ENCODE measurements at places on chromosomes 6 and 20.
A peak's percentile ranks its signal among the peaks of the same experiment; 100 is the strongest.

- peak; percentile 79 for DNase-seq
These were observed 104.1 kb upstream of the TRAF3IP2 start for GRCh38 chr6:111709615-111710398.

DNA sequence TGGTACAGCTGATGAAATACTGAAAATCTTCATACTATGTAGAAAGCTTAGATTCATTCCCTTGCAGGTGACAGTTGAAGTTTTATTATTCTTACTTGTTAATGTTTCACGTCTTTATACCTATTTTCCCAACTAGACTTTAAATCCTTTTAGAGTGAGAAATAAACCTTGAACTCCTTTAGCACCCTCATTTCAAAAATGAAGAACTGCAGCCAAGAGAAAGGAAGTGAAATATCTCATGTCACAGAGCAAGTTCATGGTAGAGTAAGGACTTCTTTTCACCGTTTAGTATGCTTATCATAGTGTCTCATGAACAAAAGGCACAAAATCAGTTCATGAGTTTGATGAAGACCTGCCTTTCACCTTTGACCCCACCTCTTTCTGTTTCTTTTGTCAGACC lies 38.5 kb downstream of the ORC3 start:
- no peak for DNase-seq

GRCh38 chr6:14757014-14757413 lies 488.9 kb upstream of the JARID2 start:
- no peak for DNase-seq

GRCh38 chr6:25218346-25218745 lies 60.8 kb upstream of the CARMIL1 start:
- DNase-seq, result no peak

DNA sequence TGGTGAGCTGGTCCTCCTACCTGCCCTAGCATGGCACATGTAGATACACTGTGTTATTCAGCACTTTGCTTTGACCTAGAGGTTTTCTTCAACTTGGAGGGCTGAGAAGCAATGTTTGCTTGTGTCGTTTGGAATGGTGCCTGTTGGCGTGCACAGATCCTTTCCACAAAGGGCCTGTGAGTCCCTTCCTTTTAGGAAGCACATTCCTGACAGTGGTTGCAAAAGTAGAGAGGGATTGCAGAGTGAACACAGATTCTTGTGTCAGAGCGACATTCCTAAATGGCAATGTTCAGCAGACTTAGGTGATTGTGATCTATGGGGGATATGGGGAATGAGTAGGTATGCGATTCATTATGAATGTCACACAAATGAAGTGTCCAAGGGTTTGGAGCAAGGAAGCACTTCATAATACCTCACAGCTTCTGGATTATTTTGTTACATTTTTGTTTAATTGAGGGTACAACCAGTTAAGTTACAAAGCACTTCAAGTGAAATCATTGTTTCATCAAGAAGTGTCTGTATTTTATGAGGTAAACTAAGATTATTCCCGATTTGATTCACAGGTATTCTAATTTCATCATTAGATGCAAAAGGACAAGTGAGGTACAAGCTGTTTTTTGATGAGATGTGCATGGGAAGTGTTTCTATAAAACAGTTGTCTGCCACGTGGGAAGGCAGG lies 713 bp upstream of the RNF144B start:
- peak; percentile 75 for DNase-seq

- DNase-seq, result no peak
These were observed 66.4 kb downstream of the LY86 start for GRCh38 chr6:6654599-6655575.

GRCh38 chr6:99189823-99190721 lies 159.4 kb downstream of the FAXC start:
- DNase-seq, result no peak

DNA sequence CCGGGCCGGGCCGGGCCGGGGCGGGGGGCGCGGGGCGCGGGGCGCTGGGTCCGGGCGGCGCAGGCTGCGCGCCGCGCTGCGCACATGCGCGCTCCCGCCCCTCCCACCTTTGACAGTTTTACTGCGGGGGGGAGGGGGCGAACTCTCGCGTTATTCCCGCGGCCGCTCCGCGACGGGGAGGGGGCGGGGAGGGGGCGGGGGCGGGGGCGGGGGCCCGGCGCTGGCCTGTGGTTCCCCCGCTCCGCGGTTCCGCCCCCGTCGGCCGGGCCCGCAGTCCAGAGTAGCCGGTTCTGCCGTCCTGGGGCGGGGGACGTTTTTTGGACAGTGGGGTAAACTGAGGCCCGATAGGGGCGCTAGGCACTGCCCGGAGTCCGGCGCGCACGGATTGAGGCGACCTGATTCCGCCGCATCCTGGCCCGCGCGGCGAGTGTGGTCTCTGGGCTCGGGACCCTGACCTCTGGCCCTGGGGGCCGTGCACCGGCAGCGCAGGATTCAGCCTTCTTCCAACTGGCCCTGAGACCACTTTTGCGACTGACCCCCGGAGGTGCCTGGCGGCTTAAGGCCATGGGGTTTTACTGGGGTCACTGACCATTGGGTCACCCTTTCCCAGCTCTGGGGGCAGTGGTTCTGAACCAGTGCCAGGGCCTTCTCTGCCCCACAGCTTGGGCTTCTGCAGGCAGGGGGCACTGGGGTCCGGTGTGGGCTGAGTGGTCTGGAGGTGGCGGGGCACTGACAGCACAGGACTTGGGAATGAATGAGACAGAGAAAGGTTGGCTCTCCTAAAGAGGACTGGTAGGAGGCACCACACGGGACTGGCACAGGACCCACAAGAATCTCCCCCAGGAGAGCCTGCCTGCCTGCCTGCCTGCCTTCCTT lies at the start of gene ZNF512B:
ZNF512B (minus strand) TSS at position 93 of the 876 bp plus-strand sequence. CDS start 1,980 bp downstream, outside the sequence.
- peak; percentile 56 for DNase-seq

- DNase-seq, result peak; percentile 87
These were observed 50.0 kb downstream of the SYNJ2 start for GRCh38 chr6:158031381-158032353.

DNA sequence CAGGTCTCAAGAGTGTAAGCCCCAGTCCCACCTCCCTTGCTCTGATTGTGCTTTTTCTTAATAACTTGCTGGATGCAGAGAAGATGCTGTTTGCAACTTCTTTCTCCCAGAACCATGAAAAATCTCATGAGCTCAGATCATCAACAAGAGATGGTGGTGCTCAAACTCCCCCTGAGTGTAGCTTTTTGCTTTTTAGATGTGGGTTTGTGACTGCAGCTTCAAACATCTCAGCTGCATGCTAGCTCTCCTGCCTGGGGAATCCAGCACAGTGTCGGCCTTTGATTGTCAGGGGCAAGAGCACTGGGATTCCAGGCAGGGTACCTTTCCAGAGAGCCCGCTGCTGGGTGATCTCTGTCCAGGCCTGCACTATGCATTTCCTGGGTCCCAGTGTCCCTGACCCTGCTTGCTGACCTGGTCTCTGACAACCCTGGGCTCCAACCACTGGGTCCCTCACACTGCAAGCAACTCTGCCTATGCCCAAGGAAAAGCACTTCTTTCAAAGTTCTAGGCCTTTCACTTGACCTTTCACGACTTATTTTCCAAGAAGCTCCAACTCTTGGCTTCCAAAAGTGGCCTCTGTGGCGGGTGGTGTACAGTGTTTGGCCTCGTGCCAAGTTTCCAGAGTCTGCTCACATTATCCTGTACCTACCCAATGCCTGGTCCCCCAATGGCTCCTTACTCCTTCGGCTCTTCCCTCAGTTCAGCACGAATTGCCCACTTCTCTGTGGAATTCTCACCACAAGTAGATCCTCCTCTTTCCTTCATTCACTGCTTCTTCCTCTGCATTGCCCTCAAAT lies 69.7 kb upstream of the LY86 start:
- no peak for DNase-seq

DNA sequence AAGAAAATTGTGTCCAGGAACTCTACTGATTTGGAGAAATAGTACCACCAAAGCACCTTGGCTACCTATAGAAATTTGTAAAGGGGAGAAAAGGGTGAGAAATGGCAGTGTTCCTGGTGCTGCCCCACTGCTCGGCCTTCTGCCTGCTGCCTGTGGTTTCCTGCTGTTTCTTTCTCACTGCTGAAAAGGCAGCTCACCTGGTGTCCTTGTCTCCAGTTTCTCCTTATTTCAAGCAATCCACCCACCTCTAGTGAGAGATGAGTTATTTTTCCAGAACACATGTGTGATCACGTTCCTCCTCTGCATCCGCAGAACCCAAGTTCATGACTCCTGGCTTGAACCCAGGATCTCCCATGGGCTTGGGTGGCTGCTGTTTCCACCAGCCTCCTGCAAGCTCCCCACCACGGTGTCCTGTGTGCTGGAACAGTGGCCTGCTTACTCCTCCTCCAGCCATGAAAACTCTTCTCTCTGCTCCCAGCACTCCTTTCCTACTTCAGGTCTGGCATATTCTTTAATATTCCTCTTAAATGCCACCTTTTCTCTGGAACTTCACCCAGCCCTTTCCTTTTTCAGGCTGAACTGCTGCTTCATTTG lies 48.9 kb downstream of the ELOVL2 start:
- no peak for DNase-seq

GRCh38 chr6:13404228-13404891 lies 76.0 kb upstream of the TBC1D7 start:
- peak; percentile 42 for DNase-seq

- no peak for DNase-seq
These were observed 35.3 kb downstream of the TOX2 start for GRCh38 chr20:43949741-43950618.

DNA sequence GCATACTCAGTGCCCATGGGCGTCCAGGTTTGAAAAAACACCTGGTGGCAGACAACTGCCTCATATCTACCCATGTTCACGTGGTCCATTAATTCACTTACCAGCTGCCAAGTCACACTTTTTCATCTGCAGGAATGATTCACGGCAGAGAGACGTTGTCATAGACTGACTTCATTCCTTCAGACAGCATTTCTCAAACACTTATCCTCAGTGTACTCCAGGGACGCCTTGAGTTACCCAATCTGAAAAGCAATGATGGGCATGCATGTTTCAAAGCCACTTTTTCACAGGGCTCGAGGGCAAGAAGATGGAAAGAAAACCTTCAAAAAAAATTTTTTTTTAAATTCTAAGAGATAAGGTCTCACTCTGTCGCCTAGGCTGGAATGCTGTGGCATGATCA lies 6.0 kb downstream of the MMP24OS start:
- DNase-seq, result peak; percentile 62

DNA sequence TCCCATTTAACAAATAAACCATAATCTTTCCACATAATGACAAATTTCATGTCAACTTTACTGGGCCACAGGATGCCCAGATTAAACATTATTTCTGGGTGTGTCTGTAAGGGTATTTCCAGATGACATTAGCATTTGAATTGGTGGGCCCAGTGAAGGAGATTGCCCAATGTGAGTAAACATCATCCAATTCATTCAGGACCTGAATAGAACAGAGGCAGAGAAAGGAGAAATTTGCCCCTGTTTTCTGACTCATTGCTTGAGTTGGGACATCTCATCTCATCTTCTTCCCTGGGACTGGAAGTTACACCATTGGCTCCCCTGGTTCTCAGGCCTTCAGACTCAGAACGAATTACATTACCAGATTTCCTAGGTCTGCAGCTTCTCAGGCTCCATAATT lies 142.9 kb downstream of the TPBG start:
- DNase-seq, result peak; percentile 9

DNA sequence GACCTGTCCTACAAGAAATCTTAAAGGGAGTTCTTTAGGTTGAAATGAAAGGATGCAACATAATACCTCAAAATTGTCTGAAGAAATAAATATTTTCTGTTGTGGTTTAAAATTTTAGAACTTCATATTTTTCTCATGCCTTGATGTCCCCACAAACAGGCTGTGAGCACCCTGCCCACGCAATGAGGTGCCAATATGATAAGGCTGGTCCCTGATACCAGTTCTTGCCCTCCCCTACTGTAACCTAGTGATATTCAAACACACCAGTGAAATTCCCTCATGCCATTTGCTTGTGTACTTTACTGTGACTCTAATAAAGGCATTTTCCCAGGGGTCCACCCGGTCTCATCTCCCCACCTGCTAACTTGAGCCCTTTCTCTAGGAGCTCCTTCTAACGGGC lies 67.3 kb upstream of the SIRPG start:
- no peak for DNase-seq

DNA sequence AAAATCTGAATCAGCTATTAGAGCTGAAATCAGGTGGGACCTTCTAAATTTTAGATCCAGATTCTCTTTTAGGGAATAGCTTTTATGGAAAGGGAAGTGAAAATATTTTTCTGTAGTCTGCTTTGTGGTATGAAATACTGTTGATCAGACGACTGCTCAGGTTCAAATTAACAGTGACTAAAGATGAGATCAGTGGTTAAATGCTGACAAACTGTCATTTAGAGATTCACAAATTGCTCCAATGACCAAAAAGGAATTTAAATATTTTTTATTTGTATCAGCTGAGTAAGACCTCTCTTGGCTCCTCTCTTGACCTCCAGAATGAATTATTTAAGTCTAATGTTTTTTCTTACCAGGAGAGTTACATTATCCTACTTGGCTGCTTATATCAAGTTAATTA lies 77.3 kb downstream of the KCNQ5 start:
- DNase-seq, result no peak

- DNase-seq, result no peak
These were observed 22.7 kb upstream of the HECA start for GRCh38 chr6:139112146-139112545.

- peak; percentile 16 for DNase-seq
These were observed 2.5 kb upstream of the HLA-DRA start for GRCh38 chr6:32436995-32437836.

DNA sequence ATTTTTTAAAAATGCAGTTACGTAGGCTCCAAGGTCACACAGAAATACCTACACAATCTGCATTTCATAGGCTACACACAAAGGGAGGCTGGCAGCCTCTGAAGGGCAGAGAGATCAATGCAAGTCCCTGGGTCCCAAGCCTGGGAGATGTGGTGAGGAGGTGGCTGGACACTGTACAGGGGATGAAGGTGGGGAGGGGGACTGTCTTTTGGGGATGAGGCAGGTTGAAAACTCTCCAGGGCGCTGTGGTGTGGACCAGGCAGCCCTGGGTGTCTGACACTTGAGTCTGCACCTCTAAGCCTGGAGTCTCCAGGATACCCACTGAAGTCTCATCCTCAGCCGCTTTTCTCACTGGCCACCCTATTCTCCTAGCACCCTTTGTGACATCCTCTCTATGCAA lies 24.5 kb downstream of the TXNDC5 start:
- DNase-seq, result no peak

DNA sequence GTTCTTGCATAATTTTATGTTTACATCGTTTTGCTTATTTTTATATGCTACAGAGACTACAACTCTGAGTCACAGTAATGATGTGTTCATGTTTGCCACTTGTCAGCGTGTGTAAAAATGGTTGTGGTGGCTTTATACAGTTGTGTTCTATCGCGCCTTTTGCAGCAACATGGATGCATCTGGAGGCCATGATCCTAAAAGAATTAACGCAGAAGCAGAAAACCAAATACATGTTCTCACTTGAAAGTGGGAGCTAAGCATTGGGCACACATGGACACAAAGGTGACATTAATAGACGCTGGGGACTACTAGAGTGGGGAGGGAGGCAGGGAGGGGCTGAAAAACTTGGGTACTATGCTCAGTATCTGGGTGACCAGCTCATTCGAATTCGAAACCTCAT lies 996 bp upstream of the SEC23B start:
- DNase-seq, result no peak

GRCh38 chr20:64244870-64245603 lies 10.5 kb upstream of the PCMTD2 start:
- no peak for DNase-seq

- DNase-seq, result no peak
These were observed 293.0 kb upstream of the CNR1 start for GRCh38 chr6:88459189-88459588.

- DNase-seq, result no peak
These were observed 166.9 kb downstream of the CDH4 start for GRCh38 chr20:61419010-61419409.

All from fibroblast of gingiva (primary cell).